Neural cell (in vitro differentiated cells): ENCODE measurements at places on chromosomes 16 and 17. TPM values are rescaled to one million over a fixed set of nuclear protein-coding genes. Genes with fewer than 3 reads are reported as not detected.

CFAP20 gene
- polyA plus RNA-seq: 193 and 210 TPM in 2 replicates

GRIN2A gene
- polyA plus RNA-seq: 0.11 and 0.14 TPM in 2 replicates

CCL13 gene
- not detected in 2 replicates for polyA plus RNA-seq

CCL16 gene
- not detected in 2 replicates for polyA plus RNA-seq

ERN1 gene
- polyA plus RNA-seq: 2.3 and 5.6 TPM in 2 replicates

TP53TG3B gene
- not detected in 2 replicates for polyA plus RNA-seq

TMEM106A gene
- polyA plus RNA-seq: 2.3 TPM in 1 of 2 replicates, not detected in the other

GUCY2D gene
- 0.07 and 0.10 TPM in 2 replicates for polyA plus RNA-seq

ADAP2 gene
- polyA plus RNA-seq: 0.92 and 1.1 TPM in 2 replicates
